Stimulated activated CD4-positive, alpha-beta T cell treated with anti-CD3 and anti-CD28 coated beads, TNF-alpha, amount 100 ng/mL, for 24 hours (primary cell): ENCODE measurements at places on chromosomes 4 and X.

- DNase-seq: no peak
Observed at GRCh38 chrX:41082783-41083182, 2.5 kb upstream of the USP9X start.

DNA sequence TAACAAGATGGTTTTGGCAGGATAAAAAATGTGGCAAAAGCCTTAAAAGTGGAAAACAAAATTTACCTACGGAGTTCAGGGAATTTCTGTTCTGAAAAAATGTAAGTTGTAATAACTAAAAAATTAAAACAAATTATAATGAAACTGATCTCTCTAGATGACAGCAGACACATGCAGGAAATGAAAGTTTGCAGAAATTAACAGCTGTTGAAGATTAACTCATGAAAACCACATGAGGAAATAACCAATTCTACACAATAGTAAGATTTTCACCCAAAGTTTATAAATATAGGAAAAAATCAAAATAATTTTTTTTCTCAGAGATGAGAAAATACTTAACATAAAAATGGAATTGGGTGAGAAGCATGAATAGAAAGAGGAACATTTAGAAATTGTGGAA, 47.5 kb upstream of the UGT2B15 start:
- no peak for DNase-seq

DNA sequence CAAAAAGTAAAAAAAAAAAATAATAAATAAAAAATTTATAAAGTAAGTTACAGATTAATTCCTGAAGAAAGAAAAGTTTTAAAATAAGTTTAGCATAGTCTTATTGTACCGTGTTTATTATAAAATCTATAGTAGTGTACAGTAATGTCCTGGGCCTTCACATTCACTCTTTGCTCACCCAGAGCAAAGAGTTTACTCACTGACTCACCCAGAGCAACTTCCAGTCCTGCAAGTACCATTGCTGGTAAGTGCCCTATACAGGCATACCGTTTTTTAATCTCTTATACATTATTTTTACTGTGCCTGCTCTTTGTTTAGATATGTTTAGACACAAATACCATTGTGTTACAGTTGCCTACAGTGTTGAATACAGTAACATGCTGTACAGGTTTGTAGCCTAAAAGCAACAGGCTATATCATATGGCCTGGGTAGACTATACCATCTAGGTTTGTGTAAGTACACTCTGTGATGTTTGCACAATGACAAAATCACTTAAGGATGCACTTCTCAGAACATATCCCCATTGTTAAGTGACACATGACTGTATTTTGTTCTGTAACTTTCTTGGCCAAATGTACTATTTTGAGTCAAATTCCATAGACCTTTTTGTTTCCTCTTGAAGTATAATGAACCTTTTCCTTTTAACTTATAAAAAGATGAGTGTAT, 199.0 kb upstream of the NUDT6 start:
- no peak for DNase-seq

DNA sequence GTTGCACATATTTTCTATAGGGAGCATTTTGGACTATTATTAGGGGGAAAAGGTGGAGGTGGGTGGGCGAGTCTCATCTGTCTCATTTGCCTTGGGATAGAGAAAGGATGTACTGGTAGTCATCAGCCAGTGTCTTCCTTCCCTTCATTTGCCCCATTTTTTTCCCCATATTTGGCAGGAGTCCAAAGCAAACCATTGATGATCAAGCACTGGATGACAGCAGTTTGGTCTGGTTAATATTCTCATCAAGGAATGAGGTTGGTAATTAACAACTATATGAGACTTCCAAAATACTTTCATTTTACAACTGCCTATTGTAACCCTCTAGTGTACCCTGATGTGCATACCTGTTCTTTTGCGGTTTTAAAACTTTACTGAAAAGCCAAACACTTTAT, 22.6 kb upstream of the IGFBP7 start:
- no peak for DNase-seq

DNA sequence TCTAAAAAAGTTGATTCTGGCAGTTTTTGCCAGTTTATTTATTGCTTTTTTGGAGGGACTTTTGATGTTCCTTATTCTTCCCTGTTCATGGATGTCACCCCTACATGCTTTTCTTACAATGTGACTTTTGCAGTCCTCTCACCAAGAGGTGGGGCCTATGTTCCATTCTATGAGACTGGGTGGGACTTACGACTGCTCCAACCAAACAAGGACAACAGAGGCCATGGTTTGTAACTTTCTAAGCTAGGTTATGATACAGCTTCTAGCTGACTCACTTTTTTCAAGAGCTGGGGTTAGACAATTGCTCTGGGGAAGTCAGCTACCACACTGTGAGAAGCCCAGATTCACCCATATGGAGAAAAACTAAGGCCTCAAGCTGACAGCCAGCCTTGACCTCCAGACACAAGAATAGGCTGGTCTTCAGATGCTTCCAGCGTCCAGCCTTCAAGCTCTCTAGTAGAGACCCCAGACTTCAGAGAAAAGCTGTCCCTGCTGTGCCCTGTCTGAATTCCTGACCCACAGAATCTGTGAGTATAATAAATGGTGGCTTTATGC, 39.5 kb downstream of the ENOPH1 start:
- DNase-seq: no peak

- DNase-seq: no peak
Observed at GRCh38 chrX:115535844-115536243, 25.1 kb upstream of the PLS3 start.

- DNase-seq: no peak
Observed at GRCh38 chr4:182370491-182370890, 127.3 kb downstream of the TENM3 start.

DNA sequence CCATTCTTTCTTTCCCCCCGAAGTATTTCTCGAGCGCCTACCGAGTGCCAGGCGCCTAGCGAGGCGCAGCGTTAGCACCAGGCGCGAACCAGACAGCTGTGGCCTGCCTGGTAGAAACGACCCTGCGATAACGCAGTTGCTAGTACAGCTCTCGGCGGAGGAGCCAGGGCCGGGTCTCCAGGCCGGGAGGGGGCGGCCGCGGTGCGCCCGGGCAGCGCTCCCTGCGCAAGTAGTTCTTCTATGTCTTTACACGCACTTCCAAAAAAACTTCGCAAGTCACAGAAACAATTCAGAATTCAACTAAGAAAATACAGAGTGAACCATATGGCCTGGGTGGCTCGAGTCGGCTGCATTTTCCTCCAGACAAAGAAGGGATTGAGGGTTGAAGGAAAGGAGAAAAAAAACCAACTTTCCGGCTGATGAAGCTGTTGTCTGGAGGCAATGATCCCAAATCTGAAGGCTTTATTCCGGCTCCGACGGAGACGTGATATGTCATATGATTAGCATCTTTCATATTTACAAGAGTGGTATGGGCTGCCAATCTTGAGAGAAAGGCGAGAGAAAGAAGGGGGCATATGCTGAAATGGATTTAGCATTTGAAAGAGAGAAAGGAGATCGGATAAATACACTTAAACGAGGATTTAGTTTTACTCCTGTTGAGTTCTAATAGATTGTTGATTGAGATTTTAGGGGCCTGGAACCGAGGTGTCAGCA, 7.2 kb upstream of the NEUROG2 start:
- no peak for DNase-seq

DNA sequence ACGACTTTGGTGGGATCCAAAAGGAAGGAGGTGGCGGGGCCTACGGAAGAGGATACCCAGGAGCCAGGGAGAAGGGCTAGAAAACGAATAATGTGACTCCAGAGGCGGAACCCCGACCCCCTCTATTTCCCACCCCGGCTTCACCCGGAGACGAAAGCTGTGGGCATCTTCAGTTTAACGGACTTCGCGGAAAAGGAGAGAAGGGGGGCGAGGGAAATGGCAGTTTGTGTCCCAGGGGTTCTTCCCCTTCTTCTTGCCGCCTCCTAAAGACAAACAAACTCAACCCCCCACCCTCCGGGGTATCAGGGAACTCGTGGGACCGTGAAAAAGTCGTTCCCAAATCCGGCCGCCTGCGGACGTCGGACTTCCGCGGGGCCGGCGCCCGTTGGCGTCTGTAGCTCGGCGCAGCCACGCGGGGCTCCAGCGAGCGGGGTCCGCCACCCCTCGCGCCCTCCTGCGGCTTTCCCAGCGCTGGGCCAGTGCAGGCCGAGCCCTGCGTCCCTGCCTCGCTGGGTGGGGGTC, 3.6 kb upstream of the LEF1 start:
- DNase-seq: peak; percentile 34

GRCh38 chr4:113040793-113041192, 8.7 kb upstream of the ANK2 start:
- no peak for DNase-seq

- DNase-seq: no peak
Observed at GRCh38 chr4:57191523-57192034, 81.4 kb upstream of the IGFBP7 start.

- DNase-seq: no peak
Observed at GRCh38 chr4:1629699-1630083, 54.4 kb downstream of the FAM53A start.

GRCh38 chrX:154436983-154437752, at the start of gene GDI1:
GDI1 (plus strand) TSS chrX:154437154; CDS start chrX:154437255, 101 bp downstream.
- peak; percentile 51 for DNase-seq

DNA sequence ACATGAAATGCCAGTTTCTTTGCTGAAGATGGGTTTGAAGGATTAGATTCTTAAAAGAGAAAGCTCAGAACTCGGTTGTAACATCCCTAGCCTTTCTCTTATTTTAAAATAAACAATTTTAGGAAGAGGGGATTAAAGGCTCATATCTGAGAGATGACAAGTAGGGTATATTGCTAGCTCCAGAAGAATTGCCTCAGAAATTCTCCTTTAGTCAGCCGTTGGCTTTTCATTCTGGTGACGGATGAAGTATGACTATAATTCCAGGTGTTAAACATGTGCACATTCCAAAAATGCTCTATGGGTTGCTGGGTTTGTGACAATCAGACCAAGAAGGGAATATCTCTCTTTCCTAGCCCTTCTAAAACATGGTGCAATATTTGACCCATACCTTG, 17.8 kb downstream of the DKK2 start:
- DNase-seq: no peak

GRCh38 chrX:20434986-20435385, 168.3 kb upstream of the RPS6KA3 start:
- DNase-seq: no peak

GRCh38 chr4:141636082-141636770, at the start of gene IL15:
IL15 (plus strand) TSS chr4:141636583; CDS start chr4:141719465, 82,882 bp downstream.
- peak; percentile 52 for DNase-seq

GRCh38 chrX:70030301-70030767, 19.4 kb downstream of the AWAT2 start:
- DNase-seq: peak; percentile 0

DNA sequence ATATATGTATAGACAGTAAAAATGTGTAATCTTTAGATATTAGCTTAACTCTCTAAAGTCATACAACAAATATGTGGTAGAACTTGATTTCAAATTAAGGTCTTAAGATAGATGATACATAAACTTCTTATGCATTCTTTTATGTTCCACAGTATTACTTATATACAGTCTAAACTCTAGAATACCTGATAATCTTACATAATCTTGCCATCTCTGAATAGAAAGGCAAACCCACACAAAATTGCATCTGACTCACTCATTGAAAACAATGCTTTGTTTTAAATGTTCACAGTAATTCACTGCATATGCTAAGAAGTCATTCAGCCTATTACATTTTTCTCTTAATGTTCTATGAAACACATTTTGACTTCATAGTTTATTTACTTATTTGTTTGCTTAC, 10.1 kb downstream of the SULT1B1 start:
- no peak for DNase-seq

DNA sequence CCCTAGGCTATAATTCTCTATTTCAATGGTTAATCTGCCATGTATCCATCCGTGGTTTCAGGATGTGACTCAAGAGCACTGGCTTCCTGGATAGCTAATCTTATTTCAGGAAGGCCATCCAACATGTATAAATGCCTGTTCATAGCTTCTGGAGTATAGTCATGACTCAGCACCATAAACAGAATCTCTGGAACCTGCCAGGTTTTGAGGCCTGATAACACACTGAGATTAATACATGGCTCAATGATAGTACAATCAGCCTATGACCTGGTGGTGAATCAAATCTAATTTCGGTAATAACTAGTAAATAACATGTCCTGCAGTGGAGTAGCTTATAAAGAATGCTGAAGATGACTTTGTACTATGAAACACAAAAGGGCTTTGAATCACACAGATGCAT, 5.7 kb upstream of the IL13RA2 start:
- no peak for DNase-seq

- no peak for DNase-seq
Observed at GRCh38 chr4:137768196-137768595, 235.9 kb upstream of the PCDH18 start.

- no peak for DNase-seq
Observed at GRCh38 chrX:103779141-103779789, 2.6 kb downstream of the PLP1 start.

GRCh38 chrX:154056770-154057241, 37.1 kb upstream of the IRAK1 start:
- no peak for DNase-seq

DNA sequence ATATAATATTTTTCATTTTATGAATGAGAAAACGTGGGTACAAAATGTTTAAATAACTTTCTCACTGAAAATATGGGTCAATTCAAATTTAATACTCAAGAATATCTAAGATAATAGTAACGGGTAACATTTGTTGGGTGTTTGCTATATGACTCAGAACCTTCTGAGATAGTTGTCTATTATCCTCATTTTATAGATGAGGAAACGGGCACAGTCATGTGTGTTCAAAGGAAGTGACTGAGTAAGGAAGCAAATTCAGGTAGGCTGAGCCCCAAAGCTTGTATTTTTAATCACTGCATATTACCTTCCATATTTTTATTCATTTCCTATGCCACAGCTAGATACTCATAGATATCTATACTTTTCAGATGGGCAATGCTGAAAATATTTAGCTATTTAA, 12.2 kb upstream of the CAMK2D start:
- no peak for DNase-seq

DNA sequence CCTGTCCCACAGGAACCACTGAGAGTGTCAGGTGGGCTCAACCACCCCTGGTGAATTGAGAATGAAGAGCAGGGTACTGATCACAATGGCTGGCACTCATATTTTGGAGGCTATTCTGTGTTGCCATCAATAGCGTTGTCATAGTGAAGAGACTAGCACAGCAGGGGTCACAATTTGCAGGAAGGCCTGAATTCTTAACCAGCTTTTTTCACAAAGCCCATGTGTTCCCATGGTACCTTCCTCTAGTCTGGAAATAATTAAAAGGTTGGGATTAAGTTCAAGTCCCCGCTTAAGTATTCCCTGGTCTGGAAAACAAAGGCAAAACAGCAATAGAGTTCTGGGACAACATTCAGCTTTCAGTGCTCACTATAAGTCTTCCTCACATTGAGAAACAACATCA, 1051.7 kb downstream of the C4orf33 start:
- DNase-seq: no peak

GRCh38 chr4:16663732-16664131, 234.7 kb downstream of the LDB2 start:
- DNase-seq: no peak

DNA sequence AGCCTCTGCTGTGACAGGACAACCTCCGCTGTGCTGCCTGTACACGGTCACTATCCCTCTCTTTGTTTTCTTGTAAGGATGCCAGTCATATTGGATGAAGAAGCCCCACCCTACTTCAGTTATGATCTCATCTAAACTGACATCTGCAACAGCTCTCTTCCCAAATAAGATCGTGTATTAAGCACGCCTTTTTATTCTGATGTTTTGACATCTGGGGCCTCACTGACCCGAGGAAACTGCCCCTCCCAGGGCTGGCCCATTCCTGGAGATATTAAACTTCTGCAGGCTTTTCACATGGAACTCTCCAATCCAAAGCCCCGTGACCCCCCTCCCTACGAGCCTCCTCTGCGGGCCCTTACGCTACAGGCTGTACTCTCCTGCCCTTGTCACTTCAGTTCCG, 232.0 kb downstream of the ARHGAP10 start:
- no peak for DNase-seq

- DNase-seq: no peak
Observed at GRCh38 chr4:172007889-172008288, 194.7 kb downstream of the GALNTL6 start.
